ENCODE measurements at places on chromosomes 16 and 17.

DNA sequence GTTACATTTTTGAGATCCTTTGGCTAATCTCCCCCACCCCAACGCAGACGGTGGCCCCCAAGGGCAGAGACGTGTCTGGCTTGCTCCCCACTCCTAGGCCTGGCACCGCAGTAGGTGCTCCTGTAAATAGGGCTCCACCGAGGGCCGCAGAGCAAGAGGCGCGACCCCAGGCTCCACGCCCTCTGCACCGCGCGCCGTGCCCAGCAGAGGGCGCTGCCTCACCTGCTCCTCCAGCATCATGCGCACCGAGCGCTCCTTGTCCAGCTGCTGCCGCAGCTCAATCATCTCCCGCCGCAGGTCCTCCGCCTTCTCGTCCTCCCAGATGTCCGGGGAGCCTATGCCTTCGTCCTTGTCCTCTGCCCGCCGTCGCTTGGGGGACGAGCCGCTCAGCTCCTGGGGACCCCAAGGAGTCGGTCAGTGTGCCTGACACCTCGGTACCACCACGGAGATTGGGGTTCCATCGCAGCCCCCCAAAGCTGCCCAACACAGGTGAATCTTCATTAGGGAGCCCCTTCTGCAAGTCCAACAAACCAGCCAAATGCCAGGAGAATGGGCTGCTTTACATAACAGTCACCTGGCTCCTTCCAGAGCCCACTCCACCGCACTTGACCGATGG is 11.2 kb downstream of the TFAP4 start:
- no peak for DNase-seq

GRCh38 chr17:79720705-79721292 is 9.9 kb upstream of the ENPP7 start:
- DNase-seq = no peak

DNA sequence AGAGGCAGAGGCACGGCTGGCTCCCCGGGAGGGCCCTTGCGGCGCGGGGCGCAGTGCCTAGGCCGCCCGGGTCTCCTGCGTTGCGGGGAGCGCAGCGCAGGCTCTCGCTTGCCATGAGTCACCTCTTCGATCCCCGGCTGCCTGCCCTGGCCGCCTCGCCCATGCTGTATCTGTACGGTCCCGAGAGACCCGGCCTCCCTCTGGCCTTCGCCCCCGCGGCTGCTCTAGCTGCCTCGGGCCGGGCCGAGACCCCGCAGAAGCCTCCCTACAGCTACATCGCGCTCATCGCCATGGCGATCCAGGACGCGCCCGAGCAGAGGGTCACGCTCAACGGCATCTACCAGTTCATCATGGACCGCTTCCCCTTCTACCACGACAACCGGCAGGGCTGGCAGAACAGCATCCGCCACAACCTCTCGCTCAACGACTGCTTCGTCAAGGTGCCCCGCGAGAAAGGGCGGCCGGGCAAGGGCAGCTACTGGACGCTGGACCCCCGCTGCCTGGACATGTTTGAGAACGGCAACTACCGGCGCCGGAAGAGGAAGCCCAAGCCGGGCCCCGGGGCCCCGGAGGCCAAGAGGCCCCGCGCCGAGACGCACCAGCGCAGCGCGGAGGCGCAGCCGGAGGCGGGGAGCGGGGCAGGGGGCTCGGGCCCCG is 390 bp downstream of the FOXL1 start:
- DNase-seq = no peak

DNA sequence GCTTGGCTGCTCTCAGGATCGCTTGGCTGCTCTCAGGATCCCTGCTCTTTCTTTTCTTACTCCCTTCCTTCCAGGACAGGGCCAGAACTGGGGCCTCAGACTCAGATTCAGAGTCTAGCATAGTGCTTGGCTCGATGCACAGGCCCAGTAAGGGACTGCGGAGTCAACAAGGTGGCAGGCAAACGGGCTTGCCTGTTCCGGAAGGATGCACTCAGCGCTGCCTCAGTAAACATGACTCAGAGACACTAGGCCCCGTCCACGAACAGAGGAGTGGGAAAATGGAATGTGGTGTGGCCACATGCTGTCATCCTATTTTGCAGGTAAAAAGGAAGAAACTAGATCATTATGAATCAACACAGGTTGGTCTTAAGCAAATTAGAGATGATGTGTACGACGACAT is 9.8 kb downstream of the SPHK1 start:
- DNase-seq = no peak

GRCh38 chr16:1012722-1013592 is 31.4 kb downstream of the SOX8 start:
- DNase-seq = no peak

DNA sequence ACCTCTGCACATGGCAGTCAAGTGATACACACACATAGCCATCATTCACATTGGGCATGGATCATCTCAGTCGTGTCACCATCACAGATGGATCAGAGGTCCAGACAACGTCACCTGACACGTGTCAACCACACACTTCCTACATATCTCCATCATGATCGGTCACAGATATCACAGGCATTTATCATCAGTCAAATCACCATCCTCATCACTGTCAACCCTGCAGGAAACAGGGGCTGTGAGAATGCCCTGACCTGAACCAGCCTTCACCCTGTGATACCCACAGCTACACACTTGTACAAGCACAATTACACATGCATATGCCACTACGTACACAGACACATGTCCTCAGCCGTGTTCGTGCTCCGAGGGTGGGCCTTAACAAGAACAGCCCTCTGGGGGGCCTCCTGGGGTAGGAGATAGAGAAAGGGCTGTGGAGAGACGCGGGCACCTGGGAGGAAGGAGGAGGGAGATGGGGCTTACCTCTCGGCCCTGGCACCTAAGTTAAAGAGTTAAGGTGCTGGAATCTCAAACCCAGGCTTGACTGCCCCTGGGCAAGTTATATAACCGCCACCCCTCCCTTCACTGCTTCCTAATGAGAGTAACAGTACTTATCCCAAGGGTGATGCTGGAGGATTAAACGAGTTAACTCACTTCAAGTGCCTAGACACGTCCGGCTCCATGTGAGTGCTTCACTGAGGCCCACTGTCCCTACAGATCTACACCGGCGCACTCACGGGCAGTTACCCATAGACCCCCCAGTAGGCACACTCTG is 1.1 kb downstream of the SLC12A4 start:
- no peak for DNase-seq

- DNase-seq = no peak
Measured at GRCh38 chr16:81752876-81753227, 26.2 kb upstream of the PLCG2 start.

DNA sequence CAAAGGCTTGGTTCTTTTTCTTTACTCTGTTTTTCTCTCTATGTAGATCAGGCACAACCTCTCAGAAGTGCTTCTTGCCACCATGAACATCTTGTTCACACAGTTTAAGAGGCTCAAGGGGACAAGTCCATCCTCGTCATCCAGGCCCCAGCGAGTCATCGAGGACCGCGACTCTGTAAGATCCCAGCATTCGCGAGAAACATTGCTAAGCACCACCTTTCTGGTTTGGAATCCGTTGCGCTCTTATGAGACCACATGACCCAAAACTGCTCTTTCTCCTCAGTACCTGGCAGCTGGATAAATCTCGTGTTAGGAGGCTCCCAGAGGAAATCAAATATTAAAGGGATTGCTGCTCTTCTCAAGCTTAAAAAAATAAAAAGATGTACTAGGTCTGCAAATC is 23.3 kb upstream of the SLC12A3 start:
- no peak for DNase-seq

GRCh38 chr17:78125138-78125913 is 3.2 kb downstream of the TMC6 start:
- DNase-seq = no peak

GRCh38 chr17:61144137-61144536 is 255.5 kb upstream of the TBX2 start:
- DNase-seq = no peak

- no peak for DNase-seq
Measured at GRCh38 chr17:3976675-3977171, 12.5 kb upstream of the ATP2A3 start.

- no peak for DNase-seq
Measured at GRCh38 chr16:69365901-69366300, 14.3 kb upstream of the TMED6 start.

GRCh38 chr17:81652906-81653771 is 3.2 kb downstream of the PDE6G start:
- DNase-seq = no peak

DNA sequence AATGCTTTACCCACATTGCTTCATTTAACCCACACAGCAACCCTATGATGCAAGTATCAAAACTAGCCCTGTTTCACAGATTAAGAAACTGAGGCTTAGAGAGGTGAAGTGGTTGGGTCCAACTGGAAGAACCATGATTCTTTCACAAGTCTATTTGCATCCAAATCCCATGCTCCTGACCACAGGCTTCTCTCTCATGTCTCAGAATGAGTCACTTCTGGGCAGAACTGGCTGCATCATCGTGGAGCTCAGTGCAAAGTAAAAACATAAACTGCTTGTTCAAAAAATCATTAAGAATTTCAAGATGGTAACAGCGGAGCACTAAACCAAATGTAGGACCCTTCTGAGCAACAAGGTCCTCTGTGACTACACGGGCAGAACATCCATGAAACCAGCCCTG is 20.2 kb upstream of the CES1 start:
- no peak for DNase-seq

- no peak for DNase-seq
Measured at GRCh38 chr16:67407788-67408452, 8.4 kb downstream of the ZDHHC1 start.

GRCh38 chr16:29984137-29984763 is 10.6 kb downstream of the TAOK2 start:
- DNase-seq = no peak

DNA sequence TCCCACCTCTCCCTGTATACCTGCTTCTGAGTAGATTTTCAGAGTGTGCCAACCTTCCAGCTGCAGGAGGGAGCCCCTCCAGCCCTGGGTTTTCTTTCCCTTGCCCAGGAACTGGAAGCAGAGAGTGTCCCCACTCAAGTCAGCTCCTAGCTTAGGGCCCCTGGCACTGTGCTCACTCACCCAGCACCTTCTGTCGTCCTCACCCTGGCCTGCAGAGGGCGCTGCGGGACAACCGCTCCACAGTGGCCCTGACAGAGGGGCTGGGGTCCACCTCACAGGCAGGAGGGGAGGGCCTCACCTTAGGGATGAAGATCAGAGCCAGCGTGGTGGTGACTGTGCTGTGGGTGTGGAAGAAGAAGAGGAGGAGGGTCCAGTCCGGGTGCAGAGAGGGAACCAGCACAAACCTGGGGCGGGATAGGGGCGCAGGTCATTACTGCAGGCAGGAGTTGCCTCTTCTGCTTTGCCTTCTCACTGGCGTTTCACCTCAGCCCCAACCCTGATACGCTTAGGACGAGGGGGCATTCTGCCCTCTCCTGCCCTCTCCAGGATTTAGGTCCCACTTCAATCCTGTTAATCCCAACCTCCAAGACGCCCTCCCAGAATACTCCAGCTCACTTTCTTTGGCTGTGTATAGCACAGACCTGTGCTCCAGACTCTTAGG is 10.0 kb downstream of the GPR179 start:
- DNase-seq = no peak

DNA sequence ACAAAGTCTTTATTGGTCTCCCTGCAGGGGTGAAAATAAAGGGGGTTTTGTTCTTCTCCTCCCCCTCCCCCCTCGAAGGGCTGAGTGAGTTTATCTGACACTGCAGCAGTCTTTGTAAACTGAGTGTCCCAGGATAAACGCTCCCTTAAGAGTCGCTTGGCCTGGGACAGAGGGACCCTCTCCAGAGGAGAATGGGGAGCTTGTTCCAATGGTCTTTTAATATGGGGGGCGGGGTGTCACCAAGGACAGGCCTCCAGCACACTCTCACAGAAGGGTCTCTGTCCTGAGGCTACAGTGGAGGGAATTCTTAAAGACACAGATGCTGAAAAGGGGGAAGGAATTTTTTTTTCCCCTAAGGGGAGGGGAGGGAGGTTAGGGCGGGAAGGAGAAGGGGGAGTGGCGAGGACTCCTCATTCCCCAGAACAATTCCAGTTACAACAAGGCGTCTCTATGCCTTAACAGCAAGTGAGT is 455.5 kb downstream of the SOX9 start:
- no peak for DNase-seq

DNA sequence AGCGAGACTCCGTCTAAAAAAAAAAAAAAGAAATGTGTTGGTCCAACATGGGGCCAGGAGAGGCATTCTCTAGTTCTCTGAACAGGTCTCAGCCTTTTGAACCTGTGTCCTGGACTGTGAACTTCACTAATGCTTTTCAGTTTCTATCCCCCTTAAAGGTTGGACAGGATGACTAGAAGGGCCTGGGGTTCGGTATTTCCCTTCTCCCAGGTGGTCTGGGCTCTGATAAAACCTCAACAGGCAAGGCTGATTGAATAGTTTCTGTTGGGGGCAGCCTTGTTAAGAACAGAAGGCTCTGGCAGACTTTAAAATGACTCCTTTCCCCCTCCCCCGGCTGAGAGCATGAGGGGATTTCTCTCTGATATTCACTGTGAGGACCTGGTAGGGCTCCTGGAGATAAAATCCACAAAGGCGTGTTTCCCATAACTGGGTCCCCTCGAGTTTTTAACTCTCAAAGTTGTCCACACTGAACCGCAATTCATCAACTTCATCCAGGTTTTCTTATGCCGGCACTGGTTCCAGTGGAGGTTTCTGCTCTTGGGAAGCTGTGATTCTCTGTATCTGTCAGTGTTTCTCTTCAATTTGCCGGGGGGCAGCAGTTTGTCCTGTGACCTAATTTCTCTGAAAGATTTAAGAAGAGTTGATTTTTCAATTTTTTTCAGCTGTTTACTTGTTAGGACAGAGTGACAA is 91.3 kb downstream of the METRNL start:
- no peak for DNase-seq

GRCh38 chr17:67638871-67639270 is 78.9 kb upstream of the NOL11 start:
- DNase-seq = no peak

DNA sequence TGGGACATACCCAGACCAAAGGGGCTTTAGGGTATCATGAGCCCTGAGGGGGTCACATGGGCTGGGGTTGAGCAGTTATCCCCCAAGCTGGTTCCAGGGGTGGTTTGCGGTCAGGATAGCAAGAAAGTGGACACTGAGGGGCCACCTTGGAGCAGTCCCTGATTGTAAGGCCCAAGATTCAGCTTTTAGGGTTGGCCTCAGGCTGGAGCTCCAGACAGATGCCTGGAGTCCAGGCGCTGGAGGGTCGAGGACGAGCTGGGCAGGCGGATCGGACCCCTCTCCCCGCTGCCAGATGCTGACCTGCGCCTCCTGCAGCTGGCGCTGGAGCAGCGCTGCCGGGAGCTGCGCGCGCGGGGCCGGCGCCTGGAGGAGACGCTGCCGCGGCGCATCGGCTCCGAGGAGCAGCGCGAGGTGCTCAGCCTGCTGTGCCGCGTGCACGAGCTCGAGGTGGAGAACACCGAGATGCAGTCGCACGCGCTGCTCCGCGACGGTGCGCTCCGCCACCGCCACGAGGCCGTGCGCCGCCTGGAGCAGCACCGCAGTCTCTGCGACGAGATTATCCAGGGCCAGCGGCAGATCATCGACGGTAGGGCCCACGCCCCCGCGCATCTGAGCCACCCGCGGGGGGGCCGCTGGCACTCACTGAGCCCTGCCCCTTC is 10.0 kb downstream of the BTBD17 start:
- DNase-seq = no peak

All from DMS 273 treated with DMSO at 0.1 percent for 48 hours (cell line).